Right renal cortex interstitium (tissue), 3 donors: ENCODE measurements at places on chromosomes 12 and 14. TPM values are rescaled to one million over a fixed set of nuclear protein-coding genes. Genes with fewer than 3 reads are reported as not detected.

Gene CCDC198
- polyA plus RNA-seq = 173 TPM

Gene DHRS1
- polyA plus RNA-seq = 42.6 TPM

Gene FOXN4
- 1.8 TPM for polyA plus RNA-seq

Gene NGDN
- 76.7 TPM for polyA plus RNA-seq

Gene RASAL1
- 6.1 TPM for polyA plus RNA-seq

Gene BTBD7
- 48.5 TPM for polyA plus RNA-seq

- DNase-seq = no peak
Observed at GRCh38 chr12:8849876-8850275, 27.5 kb downstream of the A2ML1 start.

DNA sequence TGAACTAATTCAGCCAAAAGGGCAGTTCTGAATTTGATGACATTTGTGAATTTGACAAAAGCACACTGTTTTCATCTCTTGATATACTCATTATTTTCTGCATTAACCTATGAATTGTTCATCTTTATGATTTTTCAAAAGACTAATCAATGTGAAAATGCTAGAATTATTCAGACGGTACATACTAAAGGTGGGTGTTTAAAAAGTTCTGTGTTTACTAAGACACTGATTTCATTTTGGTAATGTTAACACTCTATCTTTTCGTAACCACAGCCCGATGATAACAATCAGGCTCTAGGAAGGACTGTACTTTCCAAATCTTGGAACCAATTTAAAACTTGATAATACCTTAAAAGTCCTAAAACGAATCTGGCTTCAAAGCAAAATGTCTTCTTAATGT is 9.4 kb downstream of the AKAP5 start:
- no peak for DNase-seq

DNA sequence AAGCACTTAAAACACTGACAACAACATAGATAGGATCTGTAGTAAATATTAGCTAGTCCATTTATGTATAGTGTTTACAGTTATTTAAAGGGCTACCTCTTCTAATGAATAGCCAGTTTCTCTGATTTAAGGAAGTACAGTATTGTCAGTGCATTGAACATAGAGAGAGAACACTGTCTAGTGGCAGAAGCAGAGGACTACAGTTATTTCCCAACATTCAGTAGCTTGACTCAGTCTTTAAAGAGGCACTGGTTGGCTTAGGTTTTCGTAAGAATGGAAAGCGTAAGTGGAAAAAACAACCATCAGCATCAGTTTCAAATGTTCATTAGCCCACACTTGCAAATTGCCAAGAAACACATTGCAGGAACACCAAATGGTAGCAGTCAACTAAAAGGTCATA is 125.0 kb upstream of the HMGA2 start:
- DNase-seq = no peak

DNA sequence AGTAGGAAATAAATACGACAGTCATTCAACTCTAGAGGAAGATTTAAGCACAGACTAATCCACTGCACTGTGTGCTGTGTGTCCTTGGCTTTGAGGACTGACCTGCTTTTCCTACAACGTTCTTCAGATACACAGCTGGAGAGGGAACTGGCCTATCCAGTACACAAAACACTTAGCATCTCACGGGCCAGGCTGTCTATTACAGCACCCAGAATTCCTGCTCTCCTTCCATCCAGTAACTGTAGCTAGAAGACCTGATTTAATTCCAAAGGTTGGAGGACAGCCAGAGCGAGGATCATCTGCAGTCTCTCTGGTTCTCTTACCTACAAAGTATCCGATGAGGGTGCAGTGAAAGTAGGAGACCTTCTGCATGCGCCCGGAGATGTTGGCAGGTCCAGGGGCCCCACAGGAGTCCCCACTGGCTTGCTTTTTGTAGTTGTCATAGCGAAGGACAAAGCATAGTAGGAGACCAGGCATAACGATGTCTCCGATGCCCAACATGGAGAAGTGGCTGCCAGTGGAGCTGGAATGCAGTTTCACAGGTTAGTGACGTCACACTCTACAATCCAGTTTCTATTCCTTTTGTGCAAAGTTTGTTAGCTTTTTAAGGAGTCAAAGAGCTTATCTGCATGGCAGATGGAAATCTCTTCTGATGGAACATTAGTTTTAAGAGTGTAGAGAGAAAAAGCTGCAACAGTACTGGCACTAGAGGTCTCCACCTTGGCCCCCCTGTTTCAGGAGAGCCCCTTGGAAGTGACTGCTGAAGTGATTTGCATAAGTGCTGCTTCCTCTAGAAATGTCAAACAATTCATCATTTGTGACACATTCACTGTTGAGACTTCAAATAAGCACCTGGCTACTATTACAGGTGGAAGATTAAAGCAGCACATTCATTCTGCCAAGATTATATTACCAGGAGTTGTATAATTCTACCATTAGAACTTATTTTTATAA is 41.7 kb downstream of the ACADS start:
- DNase-seq = no peak

GRCh38 chr14:92470811-92471210 is 42.8 kb upstream of the RIN3 start:
- no peak for DNase-seq

- DNase-seq = no peak
Observed at GRCh38 chr12:101298426-101298825, 18.5 kb downstream of the UTP20 start.

DNA sequence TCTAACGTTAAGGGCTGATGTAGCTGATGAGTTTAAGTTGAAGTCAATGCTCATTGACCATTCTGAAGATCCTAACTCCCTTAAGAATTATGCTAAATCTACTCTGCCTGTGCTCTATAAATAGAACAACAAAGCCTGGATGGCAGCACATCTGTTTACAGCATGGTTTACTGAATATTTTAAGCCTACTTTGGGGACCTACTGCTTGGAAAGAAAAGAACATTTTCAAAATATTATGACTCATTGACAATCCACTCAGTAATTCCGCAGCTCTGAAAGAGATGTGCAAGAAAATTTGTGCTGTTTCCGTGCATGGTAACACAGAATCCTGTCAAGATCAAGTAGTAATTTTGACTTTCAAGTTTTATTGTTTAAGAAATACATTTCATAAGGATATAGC is 35.0 kb upstream of the NAV3 start:
- DNase-seq = no peak

- DNase-seq = no peak
Observed at GRCh38 chr14:101854366-101854765, 92.9 kb downstream of the PPP2R5C start.

- no peak for DNase-seq
Observed at GRCh38 chr12:113198296-113198695, 12.8 kb downstream of the RITA1 start.

DNA sequence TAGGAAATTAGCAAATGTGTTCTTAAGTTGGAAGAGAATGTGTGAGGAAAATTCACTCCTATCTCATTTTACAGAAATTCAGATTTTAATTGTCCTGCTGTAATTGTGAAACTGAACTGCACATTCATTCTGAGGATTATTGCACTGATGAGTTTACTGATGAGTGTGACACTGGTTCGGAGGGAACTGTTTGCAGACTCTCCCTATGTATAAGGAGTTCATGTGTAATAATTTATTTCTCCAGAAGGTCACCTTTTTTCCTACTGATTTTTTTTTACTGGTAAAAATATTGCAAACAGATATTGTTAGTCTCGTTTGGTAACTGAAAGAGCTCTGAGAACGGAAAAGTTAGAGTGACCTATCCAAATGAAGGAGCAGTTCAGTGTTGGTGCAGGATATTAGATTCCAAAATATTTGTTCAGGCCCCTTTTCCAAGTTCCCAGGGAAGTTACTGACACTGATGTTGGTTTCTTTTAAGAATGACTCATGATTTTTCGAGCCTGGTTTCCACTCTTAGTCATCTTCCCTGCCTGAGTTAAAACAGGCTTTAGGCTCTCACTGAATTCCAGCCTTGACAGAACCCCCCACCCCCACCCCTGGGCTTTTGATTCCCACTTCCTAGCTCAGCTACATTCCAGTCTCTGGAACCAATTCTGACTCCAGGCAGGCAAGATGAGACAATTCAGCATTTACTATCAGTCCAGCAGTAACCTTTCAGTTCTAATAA is 18.4 kb downstream of the ANO6 start:
- no peak for DNase-seq

GRCh38 chr12:57813111-57813970 is 5.2 kb downstream of the AVIL start:
- no peak for DNase-seq

DNA sequence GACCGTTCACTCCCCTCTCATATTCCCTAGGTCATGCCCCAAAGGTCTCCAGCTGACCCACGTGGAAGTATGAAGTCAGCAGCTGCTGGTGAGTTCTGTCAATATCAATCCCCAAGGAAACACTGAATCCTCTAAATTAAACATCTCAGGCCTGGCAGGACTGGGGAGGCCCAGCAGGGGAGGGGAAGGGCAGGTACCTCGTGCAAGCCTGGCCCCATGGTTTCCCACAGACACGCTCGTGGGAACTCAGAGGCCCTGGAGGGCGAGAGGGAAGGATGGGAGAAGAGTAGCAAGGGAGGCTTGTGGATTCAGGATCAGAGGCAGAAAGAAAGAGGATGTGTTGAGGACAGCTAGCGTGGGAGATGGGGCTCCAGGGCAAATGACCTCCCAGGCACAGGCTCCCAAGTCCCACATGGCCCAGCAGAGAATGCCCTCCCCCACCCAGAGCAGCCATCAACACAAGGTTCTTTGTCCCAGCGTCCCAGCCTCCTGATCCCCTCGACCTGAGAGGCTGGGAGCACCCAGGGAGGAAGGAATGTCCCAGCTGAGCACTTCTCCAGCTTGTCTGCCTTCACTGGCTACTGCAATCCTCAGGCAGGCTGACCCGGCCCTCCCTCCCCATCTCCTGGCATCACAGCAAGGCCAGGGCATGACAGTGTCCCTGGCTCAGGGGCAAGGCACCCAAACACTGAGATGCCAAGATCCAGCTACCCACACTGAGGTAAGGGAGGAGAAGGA is 20.1 kb upstream of the RPLP0 start:
- no peak for DNase-seq

- no peak for DNase-seq
Observed at GRCh38 chr14:68587931-68588330, 204.9 kb downstream of the ZFP36L1 start.

- DNase-seq = no peak
Observed at GRCh38 chr14:26200687-26201086, 397.1 kb downstream of the NOVA1 start.

GRCh38 chr12:92143258-92143657 is 2.4 kb downstream of the BTG1 start:
- no peak for DNase-seq

- DNase-seq = no peak
Observed at GRCh38 chr14:61285364-61285763, 4.2 kb upstream of the TMEM30B start.

DNA sequence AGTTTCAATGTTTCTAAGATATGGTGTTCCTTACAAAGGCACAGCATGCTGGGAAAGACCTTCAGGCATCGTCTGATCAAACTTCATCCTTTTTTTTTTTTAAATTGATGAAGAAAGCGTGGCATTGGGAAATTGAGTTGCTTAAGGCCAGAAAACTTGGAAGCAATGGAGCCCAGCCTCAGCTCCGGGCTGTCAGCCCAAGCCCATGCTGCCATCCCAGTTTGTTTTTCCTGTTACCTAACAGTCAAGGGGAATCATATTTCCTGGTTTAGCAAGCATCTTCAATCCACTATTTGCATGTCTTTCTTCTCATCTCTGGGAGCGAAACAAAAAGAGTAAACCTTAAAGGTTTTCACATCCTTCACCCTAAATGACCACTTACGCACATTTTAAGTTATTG is 200.2 kb downstream of the CHST11 start:
- DNase-seq = no peak

DNA sequence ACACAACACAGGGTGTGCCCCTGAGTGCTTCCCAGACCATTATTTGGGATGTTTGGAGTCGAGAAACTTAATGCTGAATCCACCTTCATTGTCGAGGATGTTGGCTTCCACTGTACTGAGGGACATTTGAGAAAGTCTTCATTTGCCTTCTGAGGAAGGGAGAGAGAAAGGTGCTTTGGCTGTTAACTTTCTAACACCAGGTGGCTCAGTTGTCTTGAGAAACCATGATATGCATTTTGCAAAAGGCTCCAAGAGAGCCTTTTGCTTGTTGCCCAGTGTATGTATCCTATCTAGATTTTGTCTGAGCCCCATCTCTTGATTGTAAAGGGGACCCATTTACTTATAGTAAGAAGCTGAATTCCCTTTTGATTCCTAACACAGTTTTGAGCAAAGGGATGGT is 28.6 kb upstream of the NRXN3 start:
- no peak for DNase-seq
